NCI-H2081 treated with DMSO at 0.1 percent for 48 hours (cell line): ENCODE measurements at places on chromosomes 4 and X.

GRCh38 chrX:17842769-17843525 is 18.2 kb downstream of the RAI2 start:
- DNase-seq, result no peak

GRCh38 chrX:130158311-130158710 is 7.3 kb downstream of the AIFM1 start:
- DNase-seq, result no peak

DNA sequence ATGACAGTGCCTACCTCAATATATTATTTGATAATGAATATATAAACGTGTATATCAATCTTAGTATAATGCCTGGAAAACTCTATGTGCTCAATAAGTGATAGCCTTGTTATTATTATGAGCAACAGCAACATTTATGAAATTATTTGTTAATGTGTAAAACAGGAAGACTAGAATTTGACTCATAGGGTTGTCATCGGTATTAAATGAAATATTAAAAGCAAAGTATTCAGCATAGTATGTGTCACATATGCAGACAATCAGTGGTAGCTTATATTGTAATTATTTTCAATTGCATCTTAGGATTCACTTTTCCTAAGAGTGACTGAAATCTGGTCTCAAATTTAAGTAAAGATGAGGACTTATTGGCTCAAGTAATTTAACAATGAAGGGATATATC is 24.6 kb downstream of the SPANXD start:
- no peak for DNase-seq

- DNase-seq, result no peak
Observed at GRCh38 chrX:94454159-94454558, 780.2 kb downstream of the FAM133A start.

DNA sequence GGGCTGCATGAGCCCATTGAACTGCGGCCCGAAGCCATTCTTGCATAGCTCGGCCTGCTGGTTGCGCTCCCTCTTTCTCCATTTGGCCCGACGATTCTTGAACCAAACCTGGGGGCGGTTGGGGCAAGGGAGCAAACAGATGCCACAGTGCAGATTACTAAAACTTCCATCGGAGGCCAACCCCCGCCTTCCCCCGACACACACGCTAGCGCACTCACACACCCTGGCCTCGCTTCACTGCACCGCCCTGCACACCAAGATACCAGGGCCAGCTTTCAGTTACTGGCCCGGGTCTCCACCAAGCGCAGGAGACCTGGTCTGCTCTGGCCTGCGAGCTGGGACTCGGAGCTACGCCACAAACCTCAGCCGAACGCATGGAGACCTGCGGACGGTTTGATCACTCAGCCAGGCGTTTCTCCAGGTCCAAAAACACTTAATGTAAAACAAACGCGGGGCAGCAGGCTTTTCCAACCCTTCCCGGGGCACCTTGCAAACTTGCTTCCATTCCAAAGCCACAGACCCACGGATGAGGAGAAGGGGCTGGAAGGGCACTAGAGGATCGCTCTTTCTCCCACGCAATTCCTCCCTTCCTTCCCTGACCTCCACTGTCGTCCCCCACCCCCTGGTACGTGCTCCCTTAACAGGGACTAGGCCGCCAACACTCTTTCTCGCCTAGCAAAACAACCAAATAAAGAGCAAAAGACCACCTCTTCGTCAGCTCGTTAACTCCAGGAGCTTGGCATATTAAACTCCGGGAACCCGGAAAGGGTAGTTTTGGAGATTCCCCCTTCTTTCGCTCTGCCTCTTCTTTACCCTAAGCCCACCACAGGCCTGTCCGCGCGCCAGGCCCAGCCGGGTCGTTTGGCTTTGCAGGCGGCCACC is 4.1 kb downstream of the PITX2 start:
- no peak for DNase-seq

DNA sequence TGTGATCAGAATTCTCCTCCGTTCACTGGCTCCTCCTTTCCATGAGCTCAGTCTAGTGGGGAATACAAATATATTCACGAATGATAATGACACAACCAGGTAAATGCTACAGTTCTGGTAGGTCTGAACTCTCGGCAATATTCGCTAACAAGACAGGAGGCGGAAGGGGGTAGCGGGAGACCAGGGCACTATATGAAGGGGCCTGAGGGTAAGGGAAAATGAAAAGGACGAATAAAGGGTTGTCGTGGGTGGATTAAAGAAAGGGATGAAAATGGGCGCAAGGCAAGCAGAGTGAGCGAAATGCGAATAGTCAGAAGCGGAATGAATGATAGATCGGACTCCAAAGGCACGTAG is 743 bp downstream of the NKAP start:
- no peak for DNase-seq

DNA sequence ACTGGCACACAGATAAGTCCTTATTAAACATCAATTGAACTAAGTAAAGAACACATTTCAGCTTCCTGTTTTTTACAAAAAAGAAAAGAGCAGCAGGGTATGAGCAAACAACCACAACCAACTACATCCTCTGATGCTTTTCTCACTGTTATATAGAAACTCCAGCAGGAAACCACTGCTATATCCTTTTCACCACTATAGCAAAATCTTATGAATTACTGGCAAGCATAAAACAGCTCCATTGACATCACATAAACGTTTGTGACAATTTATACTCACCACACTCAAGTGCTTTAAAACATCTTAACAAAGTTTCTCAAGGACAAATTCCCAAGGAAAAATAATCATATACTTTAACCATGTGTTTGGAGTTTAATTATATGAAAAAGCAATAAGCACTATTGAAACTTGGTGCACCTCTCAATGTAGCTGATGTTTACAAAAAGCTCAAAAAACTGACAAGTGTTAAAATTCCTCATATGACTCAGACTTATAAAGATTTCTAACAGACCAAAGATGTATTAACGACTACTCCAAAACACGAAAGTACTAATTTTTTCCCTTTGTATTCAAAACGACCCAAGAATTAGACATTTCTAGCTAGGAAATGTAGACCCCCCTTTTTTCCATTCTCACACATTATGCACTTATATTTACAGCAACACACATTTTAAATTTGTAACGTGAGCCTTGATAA is 12.9 kb downstream of the GPRIN3 start:
- peak; percentile 7 for DNase-seq

DNA sequence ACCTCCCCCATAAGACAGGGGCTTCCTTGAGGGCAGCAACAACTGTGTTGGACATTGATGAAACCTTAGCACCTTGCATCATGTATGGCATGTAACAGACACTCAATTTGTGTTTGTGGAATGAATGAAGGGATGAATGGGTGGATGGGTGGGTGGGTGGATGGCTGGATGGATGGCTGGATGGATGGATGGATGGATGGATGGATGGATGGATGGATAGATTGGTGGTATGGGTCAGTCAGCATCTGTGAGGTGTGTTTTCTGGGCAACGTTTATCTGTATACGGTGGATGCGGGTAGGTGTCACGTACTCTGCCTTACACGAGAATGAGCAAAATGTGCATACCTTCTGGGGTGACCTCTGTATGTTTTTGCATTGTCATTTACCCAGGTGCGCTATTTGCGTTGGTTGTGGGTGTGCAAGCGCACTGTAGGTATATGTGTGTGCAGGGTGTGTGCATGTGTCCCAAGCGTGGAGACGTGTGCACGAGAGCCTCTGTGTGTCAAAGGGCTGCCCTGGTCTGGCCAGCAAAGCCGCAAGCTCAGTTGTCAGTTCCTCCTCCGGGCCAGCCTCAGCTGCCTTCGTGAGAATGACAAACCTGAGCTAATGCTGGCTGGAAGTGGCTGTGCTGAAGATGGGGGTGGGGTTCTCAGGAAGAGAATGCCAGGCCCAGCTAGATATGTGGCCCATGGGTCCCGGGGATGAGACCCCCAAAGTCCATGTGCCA is 26.5 kb downstream of the ELF4 start:
- no peak for DNase-seq

DNA sequence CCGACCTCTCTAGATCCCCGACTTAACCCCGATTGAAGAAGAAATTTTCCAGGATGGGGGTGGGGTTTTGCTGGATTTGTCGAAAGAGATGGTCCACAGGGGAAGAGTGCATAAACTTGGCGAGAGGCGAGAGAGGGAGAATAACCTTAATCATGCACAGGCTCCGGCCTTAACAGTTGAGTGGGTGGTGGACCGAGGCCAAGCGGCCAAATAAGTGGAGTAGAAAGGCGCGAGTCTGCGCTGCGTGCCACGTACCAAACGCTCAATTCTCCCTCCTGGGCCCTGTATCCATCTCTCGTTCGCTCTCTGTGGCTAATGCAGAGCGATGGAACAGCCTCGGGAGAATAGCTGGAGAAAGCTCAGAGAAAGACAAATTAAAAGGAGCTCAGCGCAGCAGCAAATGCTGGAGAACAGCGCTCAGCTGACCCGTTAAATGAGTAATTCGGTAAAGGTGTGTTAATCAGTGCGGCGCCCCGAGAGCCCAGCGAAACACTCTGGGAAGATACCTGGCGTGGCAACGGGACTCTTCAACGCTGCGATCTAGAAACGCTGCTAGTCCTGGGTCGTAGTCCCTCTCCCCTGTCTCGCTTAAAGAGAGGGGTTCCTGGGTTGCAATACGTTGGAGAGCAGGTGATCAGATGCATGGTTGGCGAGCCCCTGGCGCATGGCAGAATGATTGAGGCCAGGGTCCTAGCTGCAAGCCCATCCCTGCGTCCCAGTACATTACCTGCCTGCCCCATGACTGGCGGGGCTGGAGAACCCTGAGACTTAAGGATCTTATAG is 887 bp upstream of the IL1RAPL2 start:
- DNase-seq, result no peak

- DNase-seq, result no peak
Observed at GRCh38 chr4:23943478-23943877, 53.6 kb upstream of the PPARGC1A start.

GRCh38 chrX:7252013-7252610 is 104.2 kb upstream of the PUDP start:
- DNase-seq, result no peak

DNA sequence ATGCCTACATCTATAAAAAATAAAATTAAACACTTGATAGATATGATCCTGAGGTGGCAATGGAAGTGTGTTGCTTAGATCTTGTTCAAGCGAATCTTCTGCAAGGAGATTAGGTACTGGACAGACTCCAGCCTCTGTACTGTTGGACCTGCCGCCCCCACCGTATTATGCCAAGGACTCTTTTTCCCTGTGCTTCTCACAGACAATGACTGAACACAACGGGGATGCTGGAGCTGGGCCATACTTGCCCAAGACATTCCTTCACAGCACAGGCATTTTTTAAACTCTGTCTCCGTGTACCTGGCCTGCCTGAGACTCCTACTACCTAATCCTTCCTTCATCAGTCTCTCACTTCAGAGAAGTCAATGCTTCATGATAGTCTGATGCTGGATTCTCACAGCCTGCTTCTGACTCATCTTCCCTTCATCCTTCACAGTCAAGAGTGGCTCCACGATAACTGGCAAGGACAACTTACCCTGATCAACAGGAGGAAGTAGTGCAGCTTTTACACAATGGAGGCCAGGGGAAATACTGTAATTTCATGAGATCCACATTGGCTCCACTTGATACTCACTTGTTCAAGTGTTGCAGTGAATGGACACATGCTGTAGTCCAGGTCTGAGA is 754.6 kb upstream of the AGA start:
- DNase-seq, result no peak

DNA sequence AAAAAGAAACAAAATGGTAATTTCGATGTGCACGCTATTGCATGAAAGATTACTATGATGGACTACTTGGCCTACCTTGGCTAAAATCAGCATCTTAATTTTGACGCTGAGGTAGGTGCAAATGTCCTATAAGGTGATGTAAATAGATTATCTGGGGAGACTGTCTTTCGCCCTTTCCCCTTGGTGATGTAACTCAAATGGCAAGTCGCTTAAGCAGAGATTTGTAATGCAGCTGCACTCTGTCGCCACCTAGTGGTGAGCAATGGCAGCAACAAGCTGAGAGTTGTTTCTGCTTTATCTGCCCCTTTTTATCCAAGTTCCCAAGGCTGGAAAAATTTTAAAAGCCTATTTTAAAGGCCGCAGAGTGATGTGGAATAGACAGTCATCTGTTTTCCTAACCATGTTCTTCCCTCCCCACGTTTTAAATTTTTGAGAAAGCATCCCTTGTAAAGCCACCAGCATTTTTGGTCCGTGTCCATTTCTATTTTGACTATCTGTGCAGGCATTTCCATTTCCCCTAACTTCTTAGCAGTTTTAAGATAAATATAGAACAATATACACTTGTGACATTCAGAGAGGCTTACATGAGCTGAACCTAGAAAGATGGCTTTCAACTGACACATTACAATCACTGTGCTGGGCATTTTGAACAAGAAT is 62.4 kb upstream of the PDLIM3 start:
- DNase-seq, result peak; percentile 8
